Hypothalamus (tissue), 51 donors: ENCODE measurements at places on chromosomes 11 and 22.

- DNase-seq: no peak
Measured at GRCh38 chr11:130209128-130209932, 49.7 kb downstream of the ST14 start.

GRCh38 chr11:121773076-121773475 is 320.3 kb upstream of the SORL1-AS1 start:
- no peak for DNase-seq

DNA sequence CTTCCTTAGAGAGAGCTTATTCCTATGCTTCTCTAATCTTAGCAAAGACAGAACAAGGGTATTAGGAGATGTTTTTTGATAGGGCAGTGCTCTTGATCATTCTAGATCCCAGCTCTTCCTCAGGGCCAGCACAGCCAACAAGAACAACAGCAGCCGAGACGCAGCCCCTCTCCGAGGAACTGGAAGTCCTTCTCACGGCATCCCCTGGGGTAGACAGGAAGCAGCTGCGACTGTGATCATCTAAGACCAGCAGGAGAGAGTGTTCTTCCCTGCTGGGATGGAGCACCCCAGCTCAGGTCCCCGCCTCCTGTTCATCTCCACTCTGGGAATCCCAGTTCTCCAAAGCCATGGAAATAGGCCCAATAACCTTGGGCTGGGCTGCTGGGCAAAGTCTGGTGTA is 29.6 kb downstream of the IRAG1 start:
- no peak for DNase-seq

DNA sequence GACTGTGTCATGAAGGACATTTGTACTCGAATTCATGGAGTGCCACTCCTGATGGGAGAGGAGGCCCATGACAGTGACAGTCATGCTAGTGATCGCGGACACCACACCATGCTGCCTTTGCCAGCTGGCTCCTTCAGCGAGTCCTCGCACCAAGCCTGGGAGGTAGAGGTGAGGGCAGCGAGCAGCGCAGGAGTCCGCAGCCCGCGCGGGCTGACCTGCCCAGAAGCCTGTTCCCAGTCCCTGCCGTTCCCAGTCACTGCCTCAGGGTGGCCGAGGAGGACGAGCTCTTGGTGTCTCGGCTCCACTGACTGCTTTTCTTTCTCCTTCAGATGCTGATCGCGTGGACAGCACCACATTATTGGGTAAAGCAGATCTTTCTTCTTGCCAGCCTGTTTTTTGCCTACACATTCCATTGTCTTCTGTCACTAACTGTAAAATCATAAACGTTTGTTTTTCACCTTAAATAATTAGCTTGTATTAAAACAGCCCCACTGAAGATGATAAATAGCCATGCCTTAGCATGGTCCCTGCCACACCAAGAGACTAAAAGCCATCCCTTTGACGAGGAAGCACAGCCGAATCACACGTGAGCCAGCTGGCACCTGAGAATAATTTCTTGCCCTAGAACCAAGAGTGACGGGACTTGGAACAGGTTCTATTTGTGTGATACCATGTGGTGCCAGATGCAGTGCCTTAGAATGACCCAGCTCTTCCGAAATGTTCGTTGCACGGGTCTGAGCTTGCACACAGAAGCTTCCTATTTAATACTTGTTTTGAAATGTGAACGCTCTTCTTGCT is 25.5 kb downstream of the FAM118A start:
- peak; percentile 22 for DNase-seq

- no peak for DNase-seq
Measured at GRCh38 chr11:119860561-119861094, 131.6 kb upstream of the NECTIN1 start.
